ENCODE measurements at places on chromosomes 11 and 22.

DNA sequence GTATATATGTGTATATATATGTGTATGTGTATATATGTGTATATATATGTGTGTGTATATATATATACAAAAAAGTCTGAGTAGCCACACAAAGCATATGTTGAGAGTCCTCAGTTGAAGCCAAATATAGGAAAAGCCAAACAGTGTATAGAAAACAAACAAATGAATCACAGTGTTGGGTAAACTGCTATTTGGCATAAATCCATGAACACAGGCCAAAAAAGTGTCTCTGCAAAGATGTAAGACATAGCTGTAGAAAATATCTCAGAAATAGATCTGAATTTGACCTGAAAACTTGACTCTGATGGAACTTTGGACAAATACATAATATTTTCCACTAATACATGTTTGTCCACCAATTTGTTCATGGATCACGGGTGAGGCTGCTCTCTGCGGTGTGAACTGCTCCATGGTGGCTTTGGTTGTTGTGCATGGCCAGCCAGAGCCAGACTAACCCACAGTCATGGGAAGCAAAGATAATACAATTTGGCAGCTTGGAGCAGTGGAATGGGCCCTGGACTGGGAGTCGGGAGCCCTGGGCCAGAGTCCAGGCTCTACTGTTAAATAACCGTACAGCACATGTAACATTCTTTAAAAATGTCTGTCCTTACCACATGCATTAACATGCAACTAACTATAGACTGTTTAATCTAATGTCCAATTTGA, 76.9 kb upstream of the EED start:
- no peak for DNase-seq

DNA sequence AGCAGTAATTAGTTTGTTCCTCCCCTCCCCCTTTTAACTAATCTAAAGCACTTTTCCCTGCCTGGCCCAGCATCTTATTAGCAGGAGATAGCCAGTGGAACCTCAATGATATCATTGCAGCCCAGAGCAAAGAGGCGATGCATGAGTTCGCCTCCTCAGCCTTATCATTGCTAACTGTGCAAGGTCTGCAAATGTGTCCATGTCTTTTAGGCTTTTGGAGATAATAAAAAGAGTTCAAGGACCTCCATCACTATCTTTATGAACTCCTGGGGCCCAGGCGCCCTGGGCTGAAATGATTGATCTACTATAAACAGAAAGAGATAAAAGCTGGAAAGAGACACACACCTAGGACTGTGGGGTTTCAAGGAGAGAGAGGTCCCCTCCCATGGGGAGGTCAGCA, 124.2 kb upstream of the TBCEL start:
- no peak for DNase-seq

GRCh38 chr11:94834911-94835593, 66.9 kb downstream of the AMOTL1 start:
- DNase-seq = no peak

- DNase-seq = no peak
These were observed 538.8 kb upstream of the B3GAT1 start for GRCh38 chr11:134950692-134951304.

DNA sequence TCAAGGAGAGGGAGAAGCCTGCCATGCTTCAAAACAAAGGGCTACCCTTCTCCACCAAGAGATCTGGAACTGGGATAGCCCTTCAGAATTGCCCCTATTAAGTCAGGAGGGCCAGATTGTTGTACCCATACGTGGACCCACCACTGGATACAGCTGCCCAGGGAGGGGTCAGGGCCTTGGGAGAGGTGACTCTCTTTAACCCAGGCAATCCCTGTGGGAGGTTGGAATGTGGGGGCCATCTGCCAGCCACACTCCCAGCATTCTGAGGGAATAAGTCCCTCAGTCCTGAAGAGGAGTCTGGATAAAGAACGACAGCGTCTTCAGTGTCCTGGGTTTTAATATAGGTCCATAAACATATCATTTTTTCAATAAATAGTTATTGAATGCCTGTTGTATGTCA, 588.2 kb upstream of the TENM4 start:
- DNase-seq = no peak

DNA sequence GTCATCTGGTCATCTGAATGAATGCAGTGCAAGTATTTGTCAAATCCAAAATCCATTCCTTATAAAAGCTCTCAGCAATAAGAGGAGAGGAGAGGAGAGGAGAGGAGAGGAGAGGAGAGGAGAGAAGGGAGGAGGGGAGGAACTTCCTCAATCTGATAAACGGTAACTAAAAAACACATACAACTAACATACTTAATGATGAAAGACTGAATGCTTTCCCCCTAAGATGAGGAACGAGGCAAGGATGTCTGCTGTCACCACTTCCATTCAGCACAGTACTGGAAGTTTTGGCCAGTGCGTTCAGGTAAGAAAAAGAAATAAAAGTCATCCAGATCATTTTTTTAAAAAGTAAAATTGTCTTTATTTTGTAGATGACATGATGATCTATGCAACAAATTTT, 80.4 kb downstream of the CD82 start:
- no peak for DNase-seq

DNA sequence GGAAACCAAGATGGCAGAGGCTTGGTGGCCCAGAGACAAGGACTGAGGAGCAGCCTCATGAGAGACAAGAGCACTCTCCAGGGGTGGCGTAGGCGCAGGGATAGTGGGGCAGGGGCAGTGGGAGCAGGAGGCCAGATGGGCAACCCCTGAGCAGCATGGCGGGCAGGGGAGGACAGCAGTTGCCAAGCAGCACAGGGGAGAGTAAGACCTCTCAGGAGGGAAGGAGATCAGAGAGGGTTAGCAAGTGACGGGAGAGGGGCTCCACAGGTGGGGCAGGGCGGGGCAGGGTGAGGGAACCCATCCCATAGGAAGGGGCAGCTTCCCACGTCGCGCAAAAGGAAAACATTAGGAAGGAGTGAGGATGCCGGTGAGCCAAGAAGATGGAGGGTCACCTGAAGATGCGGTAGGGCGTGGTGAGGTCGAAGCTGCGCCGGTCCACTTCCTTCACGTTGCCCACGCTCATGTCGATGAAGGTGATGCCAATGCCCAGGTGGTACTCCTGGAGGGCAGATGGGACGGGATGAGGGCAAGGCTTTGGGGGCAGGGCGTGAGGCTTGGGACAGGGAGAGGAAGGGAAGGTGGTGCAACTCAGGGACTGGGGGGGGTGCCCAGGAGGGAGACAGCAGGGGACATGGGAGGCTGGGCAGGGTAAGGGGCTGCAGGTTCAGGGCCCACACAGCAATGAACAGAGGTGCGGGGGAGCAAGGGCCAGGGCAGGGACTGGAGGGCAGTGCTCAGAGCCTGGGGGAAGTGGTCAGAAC, 35.4 kb upstream of the PDE2A start:
- DNase-seq = no peak

- DNase-seq = no peak
These were observed 3.4 kb upstream of the SCGB2A2 start for GRCh38 chr11:62266558-62266957.
